GDM1 (cell line): ENCODE measurements at places on chromosomes 12 and 14.

DNA sequence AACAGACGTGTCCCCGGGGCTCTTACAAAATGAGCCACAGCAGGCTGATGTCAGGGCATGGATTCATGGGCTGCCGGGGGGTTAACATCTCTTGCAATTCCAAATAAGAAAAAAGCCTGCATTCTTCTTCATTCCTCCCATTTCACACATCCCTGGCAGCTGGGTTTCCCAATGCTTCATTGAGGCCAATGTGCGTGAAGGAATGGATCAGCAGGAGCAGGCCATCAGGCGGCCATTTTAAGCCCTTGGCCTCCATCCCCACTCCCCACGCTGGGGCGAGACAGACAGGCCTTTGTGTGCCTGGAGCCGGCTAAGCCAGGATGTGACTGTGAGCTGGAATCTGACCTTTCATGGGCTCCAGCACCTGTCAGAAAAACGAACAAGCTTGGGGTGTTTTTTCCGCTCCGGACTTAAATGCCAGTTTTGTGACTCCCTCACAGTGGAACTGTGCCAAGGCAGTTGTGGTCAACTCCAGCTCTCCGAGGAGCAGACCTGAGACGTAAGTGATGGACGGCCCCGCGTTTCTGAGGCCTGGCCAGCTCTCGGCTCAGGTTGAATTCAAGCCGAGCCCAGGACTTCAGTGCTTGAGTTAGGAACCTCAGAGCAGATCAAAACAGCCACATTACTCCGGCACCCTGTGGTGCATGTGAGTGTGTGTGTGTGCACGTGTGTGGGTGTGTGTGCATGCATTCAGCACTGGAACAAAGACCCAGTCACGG is 133.1 kb downstream of the TMEM30B start:
- DNase-seq: no peak

DNA sequence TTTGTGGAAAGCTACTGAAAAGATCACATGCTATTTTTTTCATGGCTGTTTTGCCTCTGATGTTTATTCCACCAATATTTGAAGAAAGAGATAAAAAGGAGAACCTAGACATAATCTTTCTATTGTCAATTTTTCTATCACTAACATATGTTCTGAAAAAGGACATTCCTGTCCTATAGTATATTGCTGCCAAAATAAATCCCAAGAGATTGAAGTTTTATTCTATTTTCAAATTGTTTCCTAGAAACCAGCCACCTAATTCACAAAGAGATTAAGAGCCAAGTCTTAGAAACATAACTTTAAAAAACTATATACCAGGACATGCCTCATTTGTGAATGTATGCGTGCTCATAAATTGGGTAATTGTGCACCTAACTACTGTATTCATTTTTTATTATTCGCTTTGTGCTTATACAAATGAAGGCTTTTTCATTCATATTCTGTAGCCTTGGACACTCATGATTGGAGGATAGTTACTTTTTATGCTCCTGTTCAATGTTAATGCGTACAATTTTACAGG is 200.7 kb downstream of the FUT8 start:
- no peak for DNase-seq

DNA sequence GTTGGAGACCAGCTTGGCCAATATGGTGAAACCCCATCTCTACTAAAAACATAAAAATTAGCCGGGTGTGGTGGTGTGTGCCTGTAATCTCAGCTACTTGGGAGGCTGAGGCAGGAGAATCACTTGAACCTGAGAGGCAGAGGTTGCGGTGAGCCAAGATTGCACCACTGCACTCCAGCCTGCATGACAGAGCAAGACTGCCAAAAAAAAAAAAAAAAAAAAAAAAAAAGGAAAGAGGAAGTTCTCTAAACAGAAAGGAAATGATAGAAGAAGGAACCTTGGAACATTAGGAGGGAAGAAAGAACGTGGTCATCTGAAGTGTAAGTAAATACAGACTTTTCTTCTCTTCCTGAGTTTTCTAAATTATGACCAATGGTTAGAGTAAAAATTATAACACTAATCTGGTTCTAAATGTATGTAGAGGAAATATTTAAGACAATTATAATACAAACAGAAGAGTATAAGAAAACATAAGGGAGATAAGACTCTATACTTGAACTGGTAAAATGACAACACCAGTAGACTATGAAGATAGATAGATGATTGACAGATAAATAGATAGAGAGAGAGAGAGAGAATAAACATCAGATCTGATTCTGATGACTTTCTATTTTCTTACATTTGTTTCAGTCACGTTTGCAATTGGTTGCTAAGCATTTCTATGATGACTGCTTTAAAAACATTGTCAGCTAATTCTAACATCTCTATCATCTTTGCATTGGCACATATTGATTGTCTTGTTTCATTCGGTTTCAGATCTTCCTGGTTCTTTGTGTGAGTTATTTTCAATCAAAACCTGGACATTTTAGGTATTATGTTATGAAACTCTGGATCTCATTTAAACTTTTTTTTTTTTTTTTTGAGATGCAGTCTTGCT is 12.9 kb upstream of the CORO1C start:
- no peak for DNase-seq

GRCh38 chr14:104390221-104390931 is 189.2 kb upstream of the C14orf180 start:
- DNase-seq: no peak

- DNase-seq: no peak
Measured at GRCh38 chr14:99408971-99409289, 71.7 kb downstream of the SETD3 start.

DNA sequence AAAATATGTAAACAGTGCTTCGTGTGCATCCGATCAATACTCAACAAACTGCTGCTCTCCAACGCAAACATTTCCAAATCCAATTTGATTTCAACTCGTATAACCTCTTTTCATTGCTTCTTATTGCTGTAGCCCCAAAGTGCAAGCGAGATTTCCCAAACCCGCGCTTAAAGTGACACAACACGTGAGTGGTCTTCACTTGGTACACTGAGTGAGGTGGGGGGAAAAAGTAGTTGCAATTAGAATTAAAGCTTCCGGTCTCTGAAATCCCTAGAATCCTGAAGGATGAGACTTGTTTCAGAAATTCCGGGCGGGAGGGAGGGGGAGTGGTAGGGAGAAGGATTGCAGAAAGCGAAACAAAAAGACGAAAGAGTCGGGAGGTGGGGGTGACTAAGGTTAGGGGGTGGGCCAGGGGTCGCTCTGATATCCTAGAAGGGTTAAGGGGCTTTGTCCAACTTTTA is 387.5 kb downstream of the BCAT1 start:
- DNase-seq: no peak
